ENCODE measurements at places on chromosomes 3 and 15.

DNA sequence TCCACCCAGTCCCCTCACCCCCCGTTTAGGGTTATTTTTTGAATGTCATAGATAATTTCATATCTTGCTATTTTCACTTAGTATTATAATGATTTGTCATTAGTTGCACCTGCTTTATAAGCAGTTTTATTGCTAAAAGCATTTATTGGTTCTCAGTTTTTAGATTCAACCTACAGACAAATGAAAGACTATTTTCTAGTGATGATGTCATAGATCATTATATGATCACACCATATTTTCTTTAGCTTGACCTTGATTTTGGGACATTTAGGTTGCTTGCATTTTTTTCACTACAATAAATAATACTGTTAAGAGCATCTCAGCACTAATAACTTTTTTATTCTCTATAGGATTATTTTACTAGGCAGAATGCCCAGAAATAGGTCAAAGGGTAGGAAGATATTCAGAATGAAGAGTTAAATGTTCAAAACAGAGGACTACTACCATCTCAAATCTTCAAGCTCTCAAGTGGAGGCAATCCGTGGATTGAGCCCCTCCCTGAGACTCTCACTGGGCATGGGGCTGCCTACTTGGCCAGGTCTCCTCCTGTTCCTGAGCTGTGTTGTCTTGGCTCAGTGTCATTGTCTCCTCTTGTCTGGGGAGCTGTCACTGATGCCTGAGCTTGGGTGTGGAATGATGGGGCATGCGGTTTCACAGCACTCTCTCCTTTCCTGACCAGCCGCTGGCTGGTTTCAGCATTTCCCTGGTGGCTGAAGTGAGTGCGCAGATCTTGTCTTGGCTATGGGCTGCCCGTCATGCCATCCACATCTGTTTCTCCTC lies 28.4 kb downstream of the CHCHD6 start:
- DNase-seq, result no peak

- DNase-seq, result no peak
Observed at GRCh38 chr15:65303687-65304380, 643 bp upstream of the RNU5B-1 start.

DNA sequence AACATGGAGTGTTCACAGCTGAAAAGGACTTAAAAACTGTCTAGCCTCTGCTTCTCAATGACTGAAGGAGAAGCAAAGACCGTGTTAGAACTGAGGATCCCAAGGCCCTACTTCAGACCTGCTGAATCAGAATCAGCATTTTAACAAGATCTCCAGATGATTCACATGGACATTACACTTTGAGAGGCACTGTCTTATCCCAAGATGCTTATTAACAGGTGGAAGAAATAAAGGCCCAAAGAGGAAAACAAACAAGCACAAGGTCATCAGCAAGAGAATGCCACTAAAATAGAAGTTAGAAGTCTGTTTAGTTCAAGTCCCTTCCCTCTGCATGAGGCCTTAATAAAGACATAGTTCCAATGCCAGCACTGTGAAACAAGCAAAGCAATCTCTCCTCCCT lies 191.4 kb upstream of the BCL6 start:
- DNase-seq, result no peak

- no peak for DNase-seq
Observed at GRCh38 chr15:63073497-63074172, 31.1 kb downstream of the TPM1 start.

DNA sequence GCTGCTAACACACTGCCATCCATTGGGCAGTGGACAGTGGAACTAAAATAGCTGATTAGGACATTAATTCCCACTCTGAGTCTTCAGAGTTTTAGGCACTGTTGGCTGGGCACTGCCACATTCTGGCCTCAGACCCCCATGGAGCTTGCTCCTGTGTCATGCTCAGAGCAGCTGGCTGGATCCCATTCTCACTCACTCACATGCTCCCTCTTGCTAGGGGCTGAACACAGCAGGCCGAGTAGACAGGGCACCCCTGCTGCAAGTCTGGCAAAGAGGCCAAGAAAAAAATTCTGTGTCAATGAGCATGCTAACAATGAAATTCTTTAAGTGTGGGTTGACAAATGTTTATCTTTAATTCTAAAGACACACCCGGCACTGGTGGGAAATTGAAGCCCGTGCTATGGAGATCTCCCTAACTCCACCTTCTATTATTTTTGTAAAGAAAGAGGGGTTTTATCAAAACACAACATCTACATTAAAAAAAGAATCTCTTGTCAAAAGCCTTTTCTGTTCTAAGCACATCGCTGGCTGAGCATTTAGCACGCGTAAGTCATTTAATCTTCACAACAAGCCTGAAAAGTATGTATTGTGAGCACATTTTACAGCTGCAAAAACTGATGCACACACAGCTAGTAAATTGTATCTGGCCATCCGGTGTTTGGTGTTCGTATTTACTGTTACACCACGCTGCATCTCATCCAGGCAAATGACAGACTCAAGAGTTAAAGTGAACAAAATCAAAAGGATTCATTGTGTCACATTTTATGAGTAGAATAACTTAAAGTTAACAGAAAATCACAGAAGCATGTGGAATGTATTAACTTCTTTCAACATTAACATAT lies 362.1 kb downstream of the PLOD2 start:
- DNase-seq, result no peak

- DNase-seq, result no peak
Observed at GRCh38 chr15:96343113-96344059, 12.9 kb downstream of the NR2F2 start.

DNA sequence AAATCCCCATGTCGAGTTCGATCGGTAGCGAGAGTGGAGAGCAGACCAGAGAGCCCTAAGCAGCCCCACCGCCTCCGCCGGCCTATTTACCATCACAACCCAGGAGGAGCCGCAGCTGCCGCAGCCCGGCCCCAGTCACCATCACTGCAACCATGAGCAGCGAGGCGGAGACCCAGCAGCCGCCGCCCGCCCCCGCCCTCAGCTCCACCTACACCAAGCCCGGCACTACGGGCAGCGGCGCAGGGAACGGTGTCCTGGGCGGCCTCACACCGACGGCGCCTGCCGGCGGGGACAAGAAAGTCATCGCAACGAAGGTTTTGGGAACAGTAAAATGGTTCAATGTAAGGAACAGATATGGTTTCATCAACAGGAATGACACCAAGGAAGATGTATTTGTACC lies 89.5 kb upstream of the TPM1 start:
- DNase-seq, result no peak

DNA sequence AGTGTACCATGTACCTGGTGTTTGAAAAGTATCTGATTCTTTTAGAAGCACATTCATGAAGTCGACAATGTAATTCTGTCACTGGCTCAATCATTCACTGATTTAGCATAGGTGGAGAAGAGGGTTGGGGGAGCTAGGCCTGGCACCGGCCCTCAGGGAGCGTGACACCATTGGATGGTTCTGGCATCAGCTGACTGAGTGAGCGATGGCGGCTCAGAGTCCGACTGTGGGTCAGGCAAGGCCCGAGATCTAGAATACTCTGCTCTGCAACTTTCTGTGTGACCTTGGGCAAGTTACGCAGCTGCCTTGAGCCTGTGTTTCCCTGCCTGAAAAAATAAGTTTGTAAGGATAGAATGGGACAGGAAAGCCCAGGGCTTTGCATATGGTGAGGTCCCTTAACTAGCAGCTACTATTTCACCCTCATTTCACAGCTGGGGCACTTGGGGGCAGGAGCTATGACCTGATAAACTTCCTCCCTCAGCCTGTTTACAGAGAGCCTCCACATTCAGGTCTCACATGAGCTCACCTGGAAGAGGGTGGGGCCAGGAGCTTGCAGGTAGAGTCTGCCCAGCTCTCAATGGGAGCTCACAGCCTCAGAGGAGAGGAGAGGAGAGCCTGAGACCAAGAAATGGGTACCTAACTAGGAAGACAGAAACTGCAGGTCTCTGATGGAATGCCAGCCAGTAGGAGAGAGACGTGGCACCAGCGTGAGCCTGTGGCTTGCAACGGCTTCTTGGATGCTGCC lies 153.7 kb upstream of the TLE3 start:
- no peak for DNase-seq

DNA sequence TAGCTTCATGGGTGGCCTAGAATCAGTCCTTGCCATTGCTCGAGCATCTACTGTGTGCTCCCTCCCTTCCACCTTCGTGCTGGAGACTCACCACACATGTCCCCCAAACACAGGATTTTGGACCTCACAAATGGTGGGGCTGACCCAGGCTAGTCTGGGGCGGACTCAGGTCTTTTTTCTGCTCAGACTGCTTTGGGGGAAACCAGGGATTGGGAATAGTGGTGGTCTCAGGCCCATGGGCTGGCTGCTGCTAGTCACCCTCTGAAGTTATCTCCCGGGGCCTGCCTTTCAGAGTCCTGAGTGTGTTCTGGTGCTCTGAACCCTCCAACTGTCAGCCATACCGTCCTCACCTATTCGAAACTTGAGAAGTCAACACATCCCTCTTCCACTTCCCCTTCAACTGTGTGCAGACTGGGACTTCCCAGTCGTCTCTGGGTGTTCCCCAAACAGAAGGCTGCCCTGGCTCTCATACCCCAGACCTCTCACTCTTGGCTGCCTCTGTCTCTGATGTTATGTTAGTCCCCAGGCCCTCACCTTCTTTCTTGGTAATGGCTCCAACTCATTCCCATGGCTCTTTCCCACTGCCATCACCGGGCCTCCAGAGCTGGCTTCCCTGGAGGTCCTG lies 46.0 kb downstream of the PPCDC start:
- DNase-seq, result no peak

- DNase-seq, result no peak
Observed at GRCh38 chr3:94004301-94004910, 24.0 kb downstream of the STX19 start.

DNA sequence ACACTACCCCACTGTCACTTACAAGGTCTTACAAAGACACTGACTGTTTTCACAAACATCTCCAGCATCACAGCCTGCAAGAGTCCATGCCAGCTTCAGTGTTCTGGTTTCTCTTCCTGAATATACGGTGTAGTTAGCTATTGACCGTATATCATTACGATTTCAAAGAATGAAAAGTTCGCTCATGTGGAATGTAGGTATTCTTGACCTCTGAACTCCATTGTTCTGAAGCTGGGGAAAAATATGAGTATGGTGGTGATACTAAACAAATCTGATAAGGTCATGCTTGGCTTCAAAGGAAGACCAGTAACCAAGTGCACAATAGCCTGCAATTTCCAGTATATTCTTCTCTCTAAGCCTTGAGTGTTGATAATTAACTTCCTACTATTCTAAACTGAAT lies 315.7 kb upstream of the WNT5A start:
- DNase-seq, result no peak

DNA sequence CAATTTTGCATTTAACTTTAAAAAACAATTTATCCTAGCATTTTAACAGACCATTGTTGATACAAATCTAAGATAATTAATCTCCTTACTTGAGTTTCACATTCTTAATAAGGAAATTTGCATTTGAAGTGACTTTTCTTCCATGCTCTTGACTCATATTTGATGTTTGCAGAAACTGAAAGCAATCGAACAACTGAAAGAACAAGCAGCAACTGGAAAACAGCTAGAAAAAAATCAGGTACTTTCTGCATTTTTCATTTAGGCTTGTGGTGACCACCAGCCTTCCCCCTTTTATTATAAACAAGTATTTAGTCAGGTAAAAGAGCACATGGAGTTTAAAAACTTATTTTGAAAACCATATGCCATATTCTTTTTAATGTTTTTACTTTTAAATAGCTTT lies 20.1 kb upstream of the SELENOT start:
- no peak for DNase-seq

GRCh38 chr15:71505962-71506361 lies 304.4 kb upstream of the NR2E3 start:
- DNase-seq, result no peak

GRCh38 chr3:49570028-49570654 lies 15.9 kb downstream of the BSN start:
- DNase-seq, result no peak

GRCh38 chr3:7112523-7113056 lies 251.7 kb downstream of the GRM7 start:
- no peak for DNase-seq

DNA sequence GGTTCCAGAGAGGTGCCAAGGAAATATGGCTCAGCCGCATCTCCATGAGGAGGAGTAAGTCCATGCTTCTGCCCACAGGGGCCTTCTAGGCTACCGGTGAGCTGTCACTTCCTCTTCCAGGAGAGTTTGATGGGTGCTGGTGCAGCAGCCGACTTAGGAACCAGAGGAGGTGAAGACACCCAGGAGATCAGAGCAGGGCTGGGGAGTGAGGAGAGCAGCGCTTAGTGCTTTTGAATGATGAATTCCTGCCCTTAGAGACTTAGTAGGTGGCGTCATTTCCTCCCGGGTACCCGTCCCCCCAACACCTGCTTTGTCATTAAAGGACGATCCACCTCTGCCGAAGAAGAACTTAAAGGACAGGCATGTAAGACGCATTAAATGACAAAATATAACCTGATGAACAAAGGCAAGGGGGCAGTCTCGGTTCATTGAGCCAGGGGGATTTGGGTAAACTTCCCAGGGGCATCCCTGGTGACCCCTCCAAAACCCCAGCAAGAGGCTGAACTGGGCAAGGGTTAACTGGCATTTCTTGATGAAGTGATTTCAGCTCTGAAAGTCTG lies 67.6 kb downstream of the HES1 start:
- DNase-seq, result no peak

DNA sequence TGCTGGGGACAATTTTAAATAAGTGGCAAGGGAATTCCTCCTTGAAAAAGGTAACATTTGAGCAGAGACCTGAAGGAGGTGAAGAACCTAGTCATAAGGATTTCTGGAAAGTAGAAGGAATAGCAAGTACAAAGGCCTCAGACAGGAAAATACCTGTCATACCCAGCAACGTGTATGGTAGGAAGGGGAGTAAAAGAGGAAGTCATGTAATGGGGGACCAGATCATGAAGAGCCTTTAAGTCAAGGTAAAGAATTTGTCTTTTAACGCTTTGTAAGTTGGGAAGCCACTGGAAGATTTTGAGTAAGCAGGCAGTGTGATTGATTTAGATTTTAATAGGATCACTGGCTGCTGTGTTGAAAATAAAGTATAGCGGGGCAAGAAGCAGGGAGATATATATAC lies 43.4 kb upstream of the FAH start:
- DNase-seq, result no peak

GRCh38 chr15:56919609-56920366 lies 1.3 kb downstream of the TCF12 start:
- DNase-seq, result no peak

DNA sequence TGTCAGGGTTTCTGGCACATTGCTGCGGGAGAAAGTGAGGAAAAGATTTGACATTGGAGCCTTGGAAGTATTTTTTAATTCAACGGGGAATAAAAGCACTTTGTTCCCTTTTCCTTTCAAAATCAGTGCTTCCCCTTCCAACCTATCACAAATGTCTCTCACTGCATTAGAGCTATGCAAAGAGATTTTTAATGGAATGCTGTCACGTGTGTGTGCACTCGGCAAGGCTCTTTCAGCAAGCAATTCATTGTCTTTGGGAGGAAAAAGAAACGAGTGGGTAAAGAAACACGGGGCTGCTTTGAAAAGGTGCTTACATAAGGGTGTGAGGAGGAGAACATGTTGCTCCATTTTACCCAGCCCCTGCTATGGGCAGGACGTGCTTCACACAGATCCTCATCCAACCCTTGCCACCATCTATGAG lies 490.4 kb upstream of the PROK2 start:
- no peak for DNase-seq

GRCh38 chr15:52462806-52463360 lies 65.8 kb downstream of the MYO5A start:
- DNase-seq, result no peak

Data from amygdala (tissue), 56 donors.